ENCODE measurements at places on chromosomes 11 and 22.

DNA sequence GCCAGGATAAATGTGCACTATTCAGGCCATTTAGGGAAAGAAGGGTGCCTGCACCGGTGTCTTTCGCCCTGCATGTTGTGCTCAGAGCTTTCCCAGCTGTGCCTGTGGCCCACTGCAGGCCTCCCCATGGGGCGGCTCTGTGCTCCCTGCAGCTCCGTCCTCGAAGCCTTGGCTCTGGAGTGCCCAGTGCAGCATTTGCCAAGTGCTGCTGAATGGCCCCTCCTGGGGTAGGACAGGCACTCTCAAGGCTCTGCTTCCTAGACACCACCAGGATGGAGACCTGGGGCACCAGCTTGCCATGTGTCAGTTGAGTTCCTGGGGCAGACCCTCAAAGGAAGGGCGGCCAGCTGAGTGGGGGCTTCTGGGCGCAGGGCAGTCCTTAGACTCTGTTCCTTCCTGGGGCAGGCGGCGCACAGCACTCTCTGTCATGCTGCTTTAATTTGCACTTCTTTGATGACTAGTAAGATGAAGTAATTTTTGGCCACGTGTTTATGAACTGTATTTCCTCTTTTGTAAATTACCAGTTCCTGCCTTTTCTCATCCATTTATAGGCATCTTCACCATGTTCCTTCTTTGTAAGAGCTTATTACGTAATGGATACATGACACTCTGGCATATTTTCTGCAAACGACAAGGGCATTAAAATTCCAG is 32.1 kb upstream of the GNB1L start:
- peak overlapping the region; percentile 63 for H3K27ac ChIP-seq
- peaks cover 43% of the 10 kb centered on the region for H3K36me3 ChIP-seq
- peak overlapping the region; percentile 35 for H3K4me3 ChIP-seq
- H3K4me1 ChIP-seq, result peaks cover 37% of the 10 kb centered on the region
- H3K27me3 ChIP-seq, result no peaks in the 10 kb centered on the region
- DNase-seq, result peak; percentile 91

GRCh38 chr11:19923626-19924025 is 211.0 kb downstream of the NAV2 start:
- no peaks in the 10 kb centered on the region for H3K4me1 ChIP-seq
- H3K36me3 ChIP-seq, result no peaks in the 10 kb centered on the region
- H3K27ac ChIP-seq, result no peak overlapping the region
- no peak for DNase-seq
- no peaks in the 10 kb centered on the region for H3K27me3 ChIP-seq
- H3K4me3 ChIP-seq, result no peak overlapping the region

GRCh38 chr11:2293984-2294925 is 7.5 kb downstream of the C11orf21 start:
- H3K4me3 ChIP-seq, result no peak overlapping the region
- peaks cover 31% of the 10 kb centered on the region for H3K36me3 ChIP-seq
- no peak overlapping the region for H3K27ac ChIP-seq
- no peak for DNase-seq
- no peaks in the 10 kb centered on the region for H3K4me1 ChIP-seq

- peak overlapping the region; percentile 82 for H3K4me3 ChIP-seq
- no peaks in the 10 kb centered on the region for H3K36me3 ChIP-seq
- DNase-seq, result no peak
- H3K4me1 ChIP-seq, result peaks cover 3% of the 10 kb centered on the region
- H3K27me3 ChIP-seq, result no peaks in the 10 kb centered on the region
These were observed 1.7 kb downstream of the YAP1 start for GRCh38 chr11:102111787-102112508.

- peaks cover 20% of the 10 kb centered on the region for H3K4me1 ChIP-seq
- H3K27ac ChIP-seq, result no peak overlapping the region
- no peak overlapping the region for H3K4me3 ChIP-seq
- H3K36me3 ChIP-seq, result no peaks in the 10 kb centered on the region
- no peaks in the 10 kb centered on the region for H3K27me3 ChIP-seq
These were observed 810.0 kb downstream of the BRD1 start for GRCh38 chr22:49017482-49018329.

GRCh38 chr11:130636722-130637464 is 188.4 kb downstream of the ADAMTS15 start:
- no peak overlapping the region for H3K4me3 ChIP-seq
- H3K4me1 ChIP-seq, result no peaks in the 10 kb centered on the region
- no peak overlapping the region for H3K27ac ChIP-seq
- H3K36me3 ChIP-seq, result no peaks in the 10 kb centered on the region

DNA sequence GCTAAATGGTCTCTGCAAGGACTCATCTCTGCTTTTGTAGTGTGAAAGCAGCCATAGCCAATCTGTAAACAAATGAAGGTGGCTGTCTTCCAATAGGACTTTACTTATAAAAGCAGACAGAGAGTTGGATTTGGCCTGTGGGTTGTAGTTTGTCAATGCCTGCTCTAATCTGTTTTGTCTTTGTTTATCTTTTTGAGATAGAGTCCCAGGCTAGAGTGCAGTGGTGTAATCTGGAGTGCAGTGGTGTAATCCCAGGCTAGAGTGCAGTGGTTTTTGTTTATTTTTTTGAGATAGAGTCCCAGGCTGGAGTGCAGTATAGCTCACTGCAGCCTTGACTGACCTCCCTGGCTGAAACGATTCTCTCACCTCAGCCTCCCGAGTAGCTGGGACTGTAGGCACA is 8.6 kb downstream of the PPP6R3 start:
- no peaks in the 10 kb centered on the region for H3K36me3 ChIP-seq
- H3K4me1 ChIP-seq, result peaks cover 100% of the 10 kb centered on the region
- no peak overlapping the region for H3K27ac ChIP-seq
- H3K27me3 ChIP-seq, result no peaks in the 10 kb centered on the region
- no peak for DNase-seq
